ENCODE measurements at places on chromosomes 12 and 14. TPM values are rescaled to one million over a fixed set of nuclear protein-coding genes. Genes with fewer than 3 reads are reported as not detected.
A peak's percentile ranks its signal among the peaks of the same experiment; 100 is the strongest.

DNA sequence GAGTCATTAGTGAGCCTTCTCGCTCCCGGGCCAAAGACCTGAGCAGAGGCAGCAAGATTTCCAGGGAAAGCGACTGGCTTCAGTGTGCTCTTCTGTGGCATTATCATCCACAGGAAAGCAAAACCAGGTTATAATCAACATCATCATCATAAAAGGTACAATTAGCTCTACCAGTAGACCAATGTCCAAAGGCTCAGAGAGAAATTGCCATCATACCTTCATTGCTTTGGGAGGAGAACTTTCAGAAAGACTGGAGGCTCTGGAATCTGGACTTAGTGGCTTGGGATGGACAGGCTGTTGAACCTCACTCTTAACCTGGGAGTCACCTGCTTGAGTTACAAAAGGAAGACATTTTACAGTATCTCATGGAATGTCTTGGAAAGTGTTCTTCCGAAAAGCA is 25.1 kb upstream of the CERS5 start:
- no peak for DNase-seq

DNA sequence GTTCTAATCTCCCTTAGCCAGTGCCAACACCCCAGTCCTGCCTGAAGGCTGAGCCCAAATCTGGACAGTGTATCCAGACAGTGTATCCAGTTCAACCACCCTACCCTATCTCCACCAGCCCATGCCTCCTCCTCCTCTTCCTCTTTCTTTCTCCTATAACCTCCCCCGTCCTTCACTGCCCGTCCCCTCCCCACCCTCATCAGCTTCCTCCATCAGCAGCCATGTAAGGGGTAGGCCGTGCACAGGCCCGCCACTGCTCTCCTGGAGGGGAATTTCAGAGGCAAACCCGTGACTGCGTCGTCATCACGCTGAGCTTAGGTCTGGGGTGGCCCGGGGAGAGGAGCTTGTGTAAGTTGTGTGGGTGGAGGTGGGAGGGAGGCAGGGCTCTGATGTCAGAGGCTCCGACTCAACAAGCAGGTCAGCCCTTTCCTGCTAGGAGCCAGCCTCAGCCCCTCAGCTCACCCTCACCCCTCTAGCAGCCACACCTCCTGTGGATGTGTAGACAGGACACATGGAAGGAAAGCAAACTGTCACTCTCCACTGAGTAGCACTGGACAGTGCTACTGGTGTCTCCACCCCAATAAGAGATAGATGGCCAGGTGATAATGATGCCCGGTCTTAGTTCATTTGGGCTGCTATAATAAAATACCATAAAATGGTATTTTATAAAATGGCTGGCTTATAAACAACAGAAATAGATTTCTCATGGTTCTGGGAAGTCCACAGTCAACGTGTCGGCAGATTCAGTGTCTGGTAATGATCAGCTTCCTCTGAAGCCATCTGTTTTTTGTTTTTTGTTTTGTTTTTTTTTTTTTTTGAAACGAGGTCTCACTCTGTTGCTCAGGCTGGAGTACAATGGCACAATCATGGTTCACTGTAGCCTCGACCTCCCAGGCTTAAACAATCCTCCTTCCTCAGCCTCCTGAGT is 50.5 kb downstream of the IRF2BPL start:
- peak; percentile 57 for DNase-seq

DNA sequence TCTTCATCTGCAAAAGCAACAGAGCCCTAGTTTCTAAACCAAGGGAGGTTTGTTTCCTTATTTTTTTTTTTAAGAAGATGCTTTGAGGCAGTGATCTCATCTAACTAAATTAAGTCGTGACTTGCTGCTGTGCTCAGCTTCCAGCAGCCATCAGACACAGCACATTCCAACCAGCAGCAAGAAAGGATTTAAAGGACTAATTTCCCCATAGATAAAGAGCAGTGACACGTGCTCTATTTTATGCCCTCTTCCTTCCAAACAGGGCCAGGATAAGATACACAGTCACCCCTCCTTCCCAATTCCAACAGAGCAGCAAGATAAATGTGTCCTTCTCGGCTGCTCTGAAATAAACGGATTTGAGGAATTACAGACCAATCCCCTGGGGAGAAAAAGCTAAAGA is 81.7 kb downstream of the PRKAB1 start:
- DNase-seq, result no peak

- no peak for DNase-seq
Measured at GRCh38 chr12:92764831-92765230, 62.0 kb downstream of the PLEKHG7 start.

DNA sequence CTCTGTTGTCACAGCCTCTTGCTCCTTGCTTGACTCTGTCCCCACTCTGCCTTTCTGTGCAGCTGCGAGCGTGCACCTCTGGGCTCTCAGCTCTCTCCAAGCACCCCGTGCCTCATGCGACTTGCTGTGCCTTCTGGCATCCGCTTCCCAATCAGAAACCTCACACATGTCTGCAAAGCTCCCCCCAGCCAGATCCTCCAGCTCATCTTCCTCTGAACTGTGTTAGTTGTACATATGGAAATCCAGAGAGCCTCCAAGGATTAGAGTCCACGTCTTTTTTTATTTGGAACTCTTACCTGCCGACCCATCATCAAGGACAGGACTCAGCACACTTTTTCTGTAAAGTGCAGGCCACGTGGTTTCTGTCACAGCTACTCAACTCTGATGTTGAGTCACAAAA is 70.5 kb downstream of the ANO2 start:
- no peak for DNase-seq

DNA sequence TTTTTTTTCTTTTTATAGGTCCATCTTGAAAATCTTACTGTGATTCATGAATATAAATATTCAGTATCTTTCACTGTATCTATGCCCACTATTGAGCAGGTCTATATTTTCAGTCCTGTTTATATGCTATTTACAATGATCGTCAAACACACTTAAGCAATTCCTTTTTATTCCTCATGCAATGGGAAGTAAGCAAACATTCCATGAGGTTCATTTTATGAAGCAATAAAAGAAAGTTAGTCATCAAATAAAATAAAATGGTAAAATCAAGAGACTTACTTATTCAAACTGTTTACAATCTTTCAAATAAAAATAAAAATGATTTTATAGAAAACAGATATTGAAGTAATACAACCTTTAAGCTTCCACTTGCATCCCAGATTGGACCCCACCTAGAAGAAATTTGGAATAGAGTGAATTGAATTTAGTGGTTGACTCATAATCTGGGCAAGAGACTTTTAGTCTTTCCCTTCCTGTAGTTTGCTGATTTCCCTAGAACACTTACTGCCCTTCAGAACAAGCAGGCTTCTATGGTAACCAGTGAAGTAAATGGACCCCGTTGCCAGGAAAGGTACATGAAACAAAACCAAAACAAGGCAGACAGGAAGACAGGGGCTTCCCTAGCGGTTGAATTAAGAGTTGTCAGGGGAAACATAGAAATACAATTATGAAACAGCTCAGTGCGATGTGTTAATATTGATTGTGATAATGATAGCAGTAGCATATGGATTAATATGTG is 241.0 kb upstream of the ATP2B1 start:
- no peak for DNase-seq

- DNase-seq, result no peak
Measured at GRCh38 chr14:21840765-21841164, 167.1 kb upstream of the OR4E1 start.

DNA sequence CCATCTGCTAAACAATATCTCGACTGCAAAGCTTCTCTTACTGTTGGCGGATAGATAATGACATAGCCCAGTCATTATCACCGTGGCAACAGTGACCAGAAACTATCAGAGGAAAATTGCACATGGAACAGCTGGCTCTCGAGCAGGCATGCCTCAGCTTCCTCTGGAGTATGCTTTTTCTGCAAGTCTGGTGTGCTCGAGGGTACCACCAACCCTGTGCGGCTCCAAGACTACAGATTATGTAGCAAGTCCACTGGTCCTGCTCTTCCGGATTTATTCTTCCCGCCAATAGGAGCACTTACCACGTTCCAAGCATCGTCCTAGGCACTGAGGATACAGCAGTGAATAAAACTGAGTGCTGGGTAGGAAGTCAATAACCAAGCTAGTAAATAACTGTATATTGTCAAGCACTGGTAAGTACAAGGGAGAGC is 1.4 kb upstream of the GLRX5 start:
- DNase-seq, result no peak

DNA sequence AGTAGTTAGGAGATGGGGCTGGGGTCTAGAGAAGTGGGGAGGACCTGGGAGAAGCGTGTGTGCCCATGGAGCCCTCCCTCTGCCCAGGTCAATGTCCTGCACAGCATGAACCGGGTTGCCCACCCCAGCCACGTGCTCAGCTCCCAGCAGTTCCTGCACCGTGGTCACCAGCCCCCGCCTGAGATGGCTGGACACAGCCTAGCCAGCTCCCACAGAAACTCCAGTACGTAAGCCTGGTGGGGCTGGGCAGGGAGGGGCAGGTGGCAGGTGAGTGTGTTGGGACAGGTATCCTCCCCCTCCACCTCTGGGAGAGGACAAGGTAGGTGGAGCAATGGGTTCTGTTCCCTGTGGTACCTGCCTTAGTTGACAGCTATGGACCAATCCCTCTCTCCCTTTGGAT is 20.7 kb downstream of the CLSTN3 start:
- DNase-seq, result no peak

DNA sequence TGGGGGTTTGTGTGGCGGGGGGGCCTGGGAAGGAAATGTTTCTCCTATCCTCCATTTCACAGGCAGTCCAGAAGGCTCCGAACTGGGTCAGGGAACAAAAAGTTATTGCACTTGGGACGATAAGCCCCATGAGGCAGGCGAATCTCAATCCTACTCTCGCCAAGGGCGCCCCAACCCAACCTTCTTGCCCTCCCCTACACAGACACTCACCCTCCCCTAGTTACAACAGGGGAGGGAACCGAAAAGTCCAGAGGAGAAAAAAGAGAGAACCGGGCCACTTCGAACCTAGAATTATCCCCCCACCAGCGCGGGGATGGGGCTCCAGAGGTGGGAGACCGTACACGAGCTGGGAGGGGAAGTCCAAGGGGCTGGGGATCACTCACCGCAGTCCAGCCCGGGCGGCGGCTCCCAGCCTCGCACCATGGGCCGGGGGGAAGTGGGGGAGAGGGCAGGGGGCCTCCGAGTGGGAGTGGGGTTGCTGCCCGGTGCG is 357 bp downstream of the HOMEZ start:
- DNase-seq, result no peak

- DNase-seq, result no peak
Measured at GRCh38 chr12:130118181-130118580, 44.1 kb upstream of the FZD10 start.

DNA sequence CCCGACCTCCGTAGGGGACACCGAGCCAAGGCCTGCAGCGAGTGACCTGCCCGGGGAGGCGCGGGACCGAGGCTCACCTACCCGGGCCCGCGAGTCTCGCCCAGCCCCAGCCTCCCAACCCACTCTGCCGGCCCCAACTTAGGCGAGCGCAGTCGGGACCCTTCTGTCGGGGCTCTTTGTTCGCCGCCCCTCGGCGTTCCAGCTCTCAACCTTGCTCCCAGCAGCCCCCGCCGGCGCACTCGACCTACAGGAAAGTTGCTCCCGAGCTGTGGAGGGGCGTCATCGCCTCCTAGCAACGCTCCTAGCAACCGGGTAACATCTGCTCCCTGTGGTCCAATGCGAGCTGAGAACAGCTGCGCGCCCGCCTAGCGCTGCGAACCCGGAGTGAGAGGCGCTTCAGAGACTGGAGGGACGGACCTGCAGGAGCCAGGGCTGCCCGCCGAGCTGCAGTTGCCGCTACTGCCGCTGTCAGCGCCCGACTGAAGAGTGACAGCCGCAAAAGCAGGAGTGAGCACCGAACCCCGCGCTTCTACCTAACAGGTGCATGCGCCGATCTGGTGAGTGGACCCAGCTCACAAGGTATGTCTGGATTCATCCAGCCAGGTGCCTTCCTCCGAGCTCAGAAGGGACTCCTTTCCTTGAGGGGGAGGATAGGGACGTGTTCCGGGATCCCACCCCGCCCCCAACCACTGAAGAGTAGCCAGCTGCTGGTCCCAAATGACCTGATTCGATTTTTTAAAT is 355.0 kb downstream of the SNAPC1 start:
- peak; percentile 58 for DNase-seq

DNA sequence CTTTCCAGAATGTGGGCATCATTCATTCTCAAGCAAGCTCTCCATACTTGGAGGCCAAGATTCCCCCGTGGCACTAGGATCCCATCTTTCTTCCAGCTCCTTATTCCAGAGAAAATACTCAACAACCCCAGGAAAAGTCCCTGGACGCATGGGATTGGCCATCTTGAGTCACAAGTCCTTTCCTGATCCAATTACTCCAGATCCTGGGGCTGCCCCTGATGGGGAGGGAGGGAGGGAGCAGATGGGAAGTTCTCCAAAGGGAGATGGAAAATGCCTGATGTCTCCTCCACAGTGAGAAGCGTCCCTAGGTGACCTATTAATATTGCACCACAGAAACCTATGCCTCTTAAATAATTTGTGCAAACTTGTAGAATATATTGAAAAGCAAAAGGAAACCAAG is 12.4 kb upstream of the KCNK13 start:
- no peak for DNase-seq

DNA sequence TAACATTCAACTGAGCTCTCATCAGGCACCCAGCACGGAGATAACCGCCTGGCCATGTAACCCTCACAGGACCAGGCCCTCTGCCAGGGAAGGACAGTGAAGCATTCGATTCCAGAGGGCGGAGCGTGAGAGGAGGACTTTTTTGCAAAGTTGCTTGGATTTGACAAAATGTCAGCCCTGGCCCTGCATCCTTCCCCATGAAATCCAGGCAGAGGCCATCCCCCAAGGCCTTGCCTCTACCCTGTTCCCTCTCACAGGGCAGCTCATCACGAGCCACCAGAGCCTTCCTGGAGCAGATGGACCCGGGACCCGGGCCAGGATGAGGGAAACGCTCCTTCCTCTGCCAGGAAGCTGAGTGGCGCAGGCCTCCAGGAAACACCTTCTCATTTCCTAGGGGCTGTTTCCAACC is 17.0 kb downstream of the CAMKK2 start:
- DNase-seq, result peak; percentile 70

GRCh38 chr14:73462048-73462715 is 3.8 kb upstream of the NUMB start:
- DNase-seq, result peak; percentile 50

- peak; percentile 56 for DNase-seq
Measured at GRCh38 chr12:3241621-3242020, 164.4 kb downstream of the TSPAN9 start.

GRCh38 chr14:93906341-93907329 is 20.5 kb upstream of the FAM181A start:
- no peak for DNase-seq

GRCh38 chr14:90608281-90608680 is 207.9 kb downstream of the TTC7B start:
- DNase-seq, result no peak

DNA sequence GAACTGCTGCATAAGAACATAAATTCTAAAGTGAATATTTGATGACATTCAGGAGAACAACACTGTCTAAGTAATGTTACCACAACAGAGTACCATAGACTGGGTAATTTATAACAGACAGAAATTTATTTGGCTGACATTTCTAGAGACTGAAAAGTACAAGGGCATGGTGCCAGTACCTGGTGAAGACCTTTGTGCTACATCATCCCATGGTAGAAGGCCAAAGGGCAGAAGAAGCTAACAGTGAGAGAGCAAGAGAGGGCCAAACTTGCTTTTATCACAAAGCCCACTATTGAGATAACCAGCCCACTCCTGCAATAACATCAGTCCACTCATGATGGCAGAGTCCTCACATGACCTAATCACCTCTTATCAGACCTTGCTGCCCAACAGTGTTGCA is 88.8 kb downstream of the FIGNL2 start:
- DNase-seq, result no peak

SCNN1A gene
- 0.22 TPM for total RNA-seq

A2M gene
- total RNA-seq, result 502 TPM

TEX52 gene
- not detected for total RNA-seq

HELB gene
- 1.3 TPM for total RNA-seq

SLC15A5 gene
- total RNA-seq, result not detected

LMO3 gene
- total RNA-seq, result 1.5 TPM

HOXC10 gene
- total RNA-seq, result not detected

LARP4 gene
- total RNA-seq, result 69.0 TPM

FKBP3 gene
- total RNA-seq, result 107 TPM

PIGH gene
- 12.8 TPM for total RNA-seq

TAS2R9 gene
- total RNA-seq, result not detected
